ENCODE measurements at places on chromosomes 16 and 17.
A peak's percentile ranks its signal among the peaks of the same experiment; 100 is the strongest.

DNA sequence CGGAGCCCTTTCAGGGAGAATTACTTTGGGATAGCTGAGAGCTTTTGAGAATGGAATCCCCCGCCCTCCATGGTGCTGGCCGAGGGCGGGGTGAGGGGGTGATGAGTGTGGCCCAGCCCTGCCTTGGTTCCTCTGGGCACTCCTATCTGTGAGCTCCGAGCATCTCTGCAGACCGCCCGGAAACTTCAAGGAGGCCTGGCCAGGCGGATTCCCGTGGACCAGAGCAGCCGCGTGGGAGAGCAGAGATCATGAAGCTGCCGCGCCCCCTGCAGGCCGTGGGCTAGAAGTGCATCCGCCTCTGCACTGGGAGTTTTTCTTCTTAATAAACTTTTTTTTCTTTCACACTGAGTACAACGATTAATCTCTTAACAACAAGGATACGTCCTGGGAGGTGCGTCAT lies 392.9 kb upstream of the EEF2KMT start:
- no peak for DNase-seq

- DNase-seq: no peak
Measured at GRCh38 chr17:68581863-68582645, 19.1 kb downstream of the FAM20A start.

DNA sequence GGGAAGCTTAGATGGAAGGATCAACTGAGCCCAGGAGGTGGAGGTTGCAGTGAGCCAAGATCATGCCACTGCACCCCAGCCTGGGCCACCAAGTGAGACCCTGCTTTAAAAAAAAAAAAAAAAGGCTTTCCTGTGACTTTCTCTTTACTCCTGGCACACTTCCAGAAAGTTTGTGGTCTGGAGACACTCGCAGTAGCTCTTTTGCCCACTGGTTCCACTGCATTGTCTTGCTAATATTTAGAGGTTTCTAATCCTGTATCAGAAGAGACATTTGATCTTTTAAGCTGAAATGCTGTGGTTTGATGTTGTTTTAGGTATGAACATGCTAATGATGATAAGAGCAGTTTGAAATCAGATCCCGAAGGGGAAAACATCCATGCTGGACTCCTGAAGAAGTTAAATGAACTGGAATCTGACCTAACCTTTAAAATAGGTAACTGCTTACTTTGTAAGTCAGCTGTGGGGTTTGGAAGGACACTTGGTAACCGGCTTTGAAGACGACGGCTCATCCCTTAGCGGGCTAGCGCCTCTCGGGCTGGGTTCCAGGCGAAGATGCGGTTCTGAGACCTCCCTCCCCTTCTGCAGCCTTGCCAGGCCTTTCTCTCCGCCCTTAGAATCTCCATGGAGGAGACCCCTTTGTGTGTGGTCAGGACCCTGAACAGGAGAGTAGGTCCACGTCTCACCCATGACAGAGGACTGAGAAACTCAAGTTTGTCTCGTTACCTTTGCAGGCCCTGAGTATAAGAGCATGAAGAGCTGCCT lies 23.1 kb downstream of the NTAN1 start:
- DNase-seq: no peak

DNA sequence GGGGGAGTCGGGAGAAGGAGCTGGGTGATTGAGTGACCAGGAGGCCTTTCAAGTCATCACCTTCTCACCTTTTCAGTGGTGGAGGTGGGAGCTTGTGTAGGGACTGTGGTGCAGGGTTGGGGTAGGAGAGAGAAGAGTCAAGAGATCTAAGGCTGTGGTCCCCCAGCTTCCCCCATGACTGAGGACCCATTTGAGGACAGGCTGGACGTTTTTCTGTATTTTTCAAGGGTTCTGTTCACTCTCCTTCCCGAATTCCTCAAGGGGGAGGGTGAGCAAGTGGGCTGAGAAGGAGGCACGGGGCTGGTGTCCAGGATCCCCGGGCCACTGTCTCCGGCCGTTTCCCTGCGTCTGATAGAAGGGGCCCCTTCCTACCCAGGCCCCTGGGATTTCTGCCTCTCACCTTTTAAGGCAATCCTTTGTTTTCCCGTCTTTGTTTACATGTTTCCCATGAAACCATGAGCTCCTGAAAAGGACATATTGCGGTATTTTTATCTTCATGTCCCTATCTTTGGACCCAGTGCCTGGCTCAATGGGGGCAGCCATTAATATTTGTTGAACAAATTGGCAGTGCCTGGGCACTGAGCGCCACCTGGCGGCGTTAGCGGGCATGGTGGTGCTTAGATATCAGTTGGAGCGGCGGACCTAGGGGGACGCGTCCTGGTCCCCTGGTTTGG lies 9.2 kb upstream of the CD300A start:
- DNase-seq: peak; percentile 24

GRCh38 chr16:9103546-9103945 lies 12.1 kb downstream of the HAPSTR1 start:
- DNase-seq: no peak

- no peak for DNase-seq
Measured at GRCh38 chr17:1860978-1861377, 31.2 kb downstream of the RPA1 start.

- no peak for DNase-seq
Measured at GRCh38 chr16:77169650-77170236, 21.2 kb upstream of the MON1B start.

DNA sequence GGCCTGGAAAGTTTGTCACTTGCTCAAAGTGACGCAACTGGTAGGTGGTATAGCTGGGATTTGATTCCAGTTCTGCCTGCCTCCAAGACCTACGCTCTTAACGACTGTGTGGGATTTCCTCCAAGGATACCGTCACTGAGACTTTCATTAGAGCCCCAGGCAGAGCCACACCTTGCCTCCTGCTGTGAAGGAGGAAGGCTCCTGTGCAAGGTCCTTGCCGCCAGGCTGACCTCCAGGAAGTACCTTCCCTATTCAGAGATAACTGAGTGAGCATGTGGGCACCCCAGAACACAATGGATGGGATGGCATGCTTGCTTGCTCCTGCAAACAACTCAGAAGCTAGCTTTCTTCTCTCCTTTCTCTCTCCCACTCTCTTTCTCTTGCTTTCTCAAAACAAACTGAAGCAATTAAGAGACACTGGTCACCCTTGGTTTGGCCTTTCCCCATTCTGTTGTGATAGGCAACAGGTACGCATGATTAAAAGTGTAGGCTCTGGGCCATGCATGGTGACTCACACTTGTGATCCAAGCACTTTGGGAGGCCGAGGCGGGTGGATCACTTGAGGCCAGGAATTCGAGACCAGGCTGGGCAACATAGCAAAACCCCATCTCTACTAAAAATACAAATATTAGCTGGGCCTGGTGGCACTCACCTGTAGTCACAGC lies 30.7 kb downstream of the CACNG3 start:
- DNase-seq: no peak

- DNase-seq: no peak
Measured at GRCh38 chr16:14499110-14499509, 130.9 kb downstream of the PARN start.

GRCh38 chr17:15392326-15392741 lies 50.9 kb upstream of the TEKT3 start:
- peak; percentile 83 for DNase-seq

DNA sequence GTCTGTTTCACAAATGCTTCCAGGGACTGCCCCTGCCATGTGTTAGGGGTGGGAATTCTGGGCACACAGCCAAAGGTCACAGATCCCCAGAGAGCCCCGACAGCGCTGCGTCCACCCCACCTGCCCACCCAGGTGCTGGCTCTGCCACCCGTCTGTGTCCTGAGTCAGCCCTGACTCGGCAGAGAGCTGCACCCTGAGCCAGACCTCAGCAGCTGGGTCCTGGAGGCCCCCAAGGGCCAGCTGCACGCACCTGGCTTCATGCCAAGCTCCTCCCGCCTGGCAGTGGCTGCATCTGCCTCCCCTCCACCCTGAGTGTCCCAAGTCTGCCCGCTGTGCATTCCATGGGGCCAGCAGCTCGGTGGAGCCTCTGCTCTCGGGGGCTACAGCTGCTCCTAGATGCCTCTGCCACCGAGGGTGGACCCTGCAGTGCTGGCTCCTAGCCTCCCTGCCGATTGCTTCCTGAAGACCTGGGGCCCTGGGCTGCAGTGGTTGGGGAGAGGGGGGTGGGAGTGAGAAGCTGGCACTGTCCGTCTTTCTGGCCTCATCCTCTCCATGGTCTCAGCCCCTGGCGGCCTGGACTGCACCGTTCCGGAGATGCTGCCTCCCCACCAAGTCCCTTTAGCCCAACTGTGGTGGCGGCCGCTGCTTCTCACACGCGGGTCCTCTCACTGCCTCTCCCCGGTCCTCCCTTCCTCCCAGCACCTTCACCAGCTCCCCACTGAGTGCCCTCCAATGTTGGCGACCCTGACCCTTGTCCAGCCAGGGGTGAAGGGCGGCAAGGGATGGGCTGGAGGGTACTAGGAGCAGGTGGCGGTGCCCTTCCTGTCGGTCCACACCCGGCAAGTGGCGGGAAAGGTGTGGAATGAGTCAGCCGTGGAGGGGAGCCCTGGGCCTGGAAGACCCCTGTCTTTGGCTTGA lies 3.0 kb downstream of the SECTM1 start:
- no peak for DNase-seq

GRCh38 chr17:15954222-15954621 lies 9.3 kb downstream of the ADORA2B start:
- peak; percentile 64 for DNase-seq

- no peak for DNase-seq
Measured at GRCh38 chr17:4913994-4914393, 11.1 kb upstream of the CHRNE start.

- DNase-seq: no peak
Measured at GRCh38 chr17:43354371-43354770, 44.4 kb upstream of the ARL4D start.

- DNase-seq: peak; percentile 64
Measured at GRCh38 chr16:66511602-66512271, 38.2 kb downstream of the TK2 start.

GRCh38 chr16:86307514-86307903 lies 202.8 kb upstream of the FOXF1 start:
- no peak for DNase-seq

GRCh38 chr16:21656795-21657768 lies 4.7 kb upstream of the IGSF6 start:
- peak; percentile 33 for DNase-seq

DNA sequence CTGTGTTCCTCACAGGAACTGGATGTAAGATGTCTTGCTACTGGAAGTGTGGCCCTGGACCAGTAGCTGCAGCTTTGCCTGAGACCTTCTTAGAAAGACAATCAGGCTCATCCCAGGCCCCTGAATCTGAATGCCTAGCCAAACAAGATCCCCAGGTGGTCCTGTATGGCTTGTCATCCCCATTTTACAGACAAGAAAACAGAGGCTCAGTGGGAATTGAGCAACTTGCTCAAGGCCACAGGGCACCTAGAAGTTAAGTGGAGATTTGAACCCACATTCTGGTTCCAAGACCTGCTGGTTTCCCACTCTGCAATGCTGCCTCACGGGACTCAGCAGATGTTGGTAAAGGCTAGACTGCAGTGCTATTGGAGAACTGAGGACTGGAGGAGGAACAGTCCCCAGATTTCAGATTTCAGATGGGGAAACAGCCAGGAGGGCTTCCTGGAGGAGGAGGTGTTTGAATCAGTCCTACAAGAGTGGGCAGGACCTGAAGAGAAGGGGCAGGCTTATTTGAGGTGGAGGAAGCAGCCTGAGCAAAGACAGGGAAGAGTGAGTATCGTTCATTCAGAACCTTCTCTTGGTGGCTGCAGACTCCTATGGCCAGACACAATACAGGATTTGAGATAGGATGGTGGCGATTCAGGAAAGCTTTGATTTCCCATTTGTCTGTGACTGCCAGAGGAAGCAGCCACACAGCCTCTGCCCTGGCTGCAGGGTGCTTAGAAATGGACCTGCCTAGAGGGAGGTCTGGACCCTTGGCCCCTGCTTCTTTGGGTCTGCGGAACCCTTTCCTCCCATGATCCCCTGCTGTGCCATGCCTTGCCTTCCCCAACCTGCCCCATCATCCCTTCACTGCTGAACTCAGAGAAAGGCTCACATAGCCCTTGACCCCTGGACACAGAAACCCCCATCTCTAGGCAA lies 233.4 kb upstream of the NLRP1 start:
- no peak for DNase-seq

GRCh38 chr17:45451131-45451530 lies 18.5 kb upstream of the ARHGAP27 start:
- DNase-seq: no peak

- no peak for DNase-seq
Measured at GRCh38 chr17:11279776-11280344, 38.8 kb downstream of the SHISA6 start.

- no peak for DNase-seq
Measured at GRCh38 chr17:6592173-6592572, 35.8 kb upstream of the PITPNM3 start.

- DNase-seq: no peak
Measured at GRCh38 chr16:76940251-76940650, 250.7 kb upstream of the MON1B start.

- DNase-seq: no peak
Measured at GRCh38 chr16:57720142-57720575, 15.4 kb upstream of the KATNB1 start.

- no peak for DNase-seq
Measured at GRCh38 chr17:6018788-6019187, 51.4 kb upstream of the WSCD1 start.

DNA sequence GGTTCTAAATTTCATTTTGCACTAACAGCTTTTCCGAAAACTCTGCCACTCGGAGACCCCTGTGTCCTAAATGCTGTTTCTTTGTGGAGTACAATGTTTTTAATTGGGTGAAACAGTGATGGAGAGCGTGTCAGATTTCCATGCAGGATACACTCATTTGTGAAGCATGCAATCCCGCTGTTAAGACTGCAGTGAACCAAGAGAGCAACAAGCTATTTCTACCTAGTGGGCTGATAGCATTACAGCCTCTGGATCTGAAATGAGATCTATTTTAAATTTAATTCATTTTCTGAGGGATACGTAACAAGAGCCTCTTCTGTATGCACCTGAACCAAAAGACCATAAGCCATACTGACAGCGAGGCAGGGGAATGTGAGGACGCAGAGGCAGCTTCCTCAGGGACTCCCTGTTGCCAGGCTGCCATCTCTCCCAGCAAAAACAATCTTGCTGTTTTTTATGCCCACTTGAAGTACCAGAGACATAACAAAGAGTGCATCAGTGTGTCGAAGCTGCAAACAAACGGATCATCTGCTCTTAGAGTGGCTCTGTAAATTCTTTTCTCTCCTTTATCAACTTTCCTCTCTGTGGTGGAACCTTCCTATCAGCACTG lies 199.9 kb upstream of the COX10 start:
- no peak for DNase-seq

GRCh38 chr17:18248300-18248731 lies 10.2 kb downstream of the FLII start:
- peak; percentile 41 for DNase-seq
